Astrocyte of the spinal cord (primary cell): ENCODE measurements at places on chromosomes 7 and 10.
A peak's percentile ranks its signal among the peaks of the same experiment; 100 is the strongest.

DNA sequence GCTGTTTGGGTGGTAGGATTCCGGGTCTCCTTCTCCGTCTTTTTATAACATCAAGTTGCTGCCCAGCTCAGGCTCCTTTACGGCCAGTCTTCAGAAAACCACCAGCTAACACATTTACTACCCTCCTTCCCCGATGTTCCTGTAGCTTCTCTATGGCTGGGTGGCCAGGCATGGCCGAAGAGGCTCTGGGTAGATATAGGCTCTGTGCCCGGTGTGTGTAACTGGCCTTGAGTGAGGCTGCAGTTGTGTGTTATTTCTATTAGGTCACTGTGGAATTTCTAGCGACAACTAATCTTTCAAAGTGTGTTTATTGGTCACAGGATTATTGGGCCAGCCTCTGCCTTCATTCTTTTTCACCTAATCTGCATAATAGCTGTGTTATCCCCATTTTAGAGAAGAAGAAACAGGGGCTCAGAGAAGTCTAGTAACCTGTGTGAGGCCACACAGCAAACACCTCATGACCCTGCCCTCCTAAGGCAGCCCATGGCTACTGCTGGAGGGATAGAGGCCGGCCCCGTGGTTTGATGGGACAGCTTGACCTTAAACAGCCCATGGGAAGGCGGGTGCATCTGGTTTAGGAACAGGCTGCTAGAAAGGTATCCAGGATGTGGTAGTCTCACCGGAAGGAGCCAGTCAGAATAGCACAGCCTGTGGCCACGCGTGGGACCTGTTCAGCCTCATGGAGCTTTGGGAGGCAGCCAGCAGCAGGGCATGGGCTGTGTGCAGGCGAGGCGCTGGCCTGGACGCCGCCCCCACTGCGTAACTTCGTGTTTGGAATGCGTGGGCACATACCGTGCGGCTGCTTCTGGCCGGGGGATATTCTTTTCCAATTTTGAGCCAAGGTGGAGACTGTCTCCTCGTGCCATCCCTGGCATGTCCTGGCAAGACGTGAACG is 29.7 kb downstream of the HTRA1 start:
- no peak for DNase-seq

DNA sequence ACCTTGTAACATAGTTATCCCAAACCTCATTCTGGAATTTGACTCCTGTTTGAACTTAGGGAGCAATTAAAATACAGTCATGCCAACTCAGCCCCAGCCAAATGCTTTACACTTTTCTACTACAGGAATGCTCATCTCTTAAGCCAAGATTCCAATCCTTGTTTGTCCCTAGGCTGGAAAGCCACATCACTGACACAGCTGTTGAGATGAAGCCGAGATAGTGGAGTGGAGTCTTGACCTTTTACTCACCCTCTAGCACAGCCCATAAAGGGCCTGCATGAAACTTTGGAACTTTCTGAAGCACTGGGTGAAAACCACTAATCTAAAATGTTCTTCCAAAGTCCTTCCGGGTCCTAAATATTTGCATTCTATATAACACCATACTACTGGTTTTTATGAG is 247.3 kb downstream of the ETV1 start:
- peak; percentile 76 for DNase-seq

GRCh38 chr10:29479081-29479925 is 155.5 kb downstream of the SVIL start:
- peak; percentile 83 for DNase-seq

- DNase-seq = no peak
Observed at GRCh38 chr10:109821672-109822071, 101.6 kb downstream of the XPNPEP1 start.

- no peak for DNase-seq
Observed at GRCh38 chr10:71899665-71900412, 48.8 kb upstream of the PSAP start.

- peak; percentile 65 for DNase-seq
Observed at GRCh38 chr7:101128040-101128834, 1.3 kb downstream of the SERPINE1 start.

GRCh38 chr10:129766611-129767550 is 197.2 kb downstream of the EBF3 start:
- DNase-seq = no peak

DNA sequence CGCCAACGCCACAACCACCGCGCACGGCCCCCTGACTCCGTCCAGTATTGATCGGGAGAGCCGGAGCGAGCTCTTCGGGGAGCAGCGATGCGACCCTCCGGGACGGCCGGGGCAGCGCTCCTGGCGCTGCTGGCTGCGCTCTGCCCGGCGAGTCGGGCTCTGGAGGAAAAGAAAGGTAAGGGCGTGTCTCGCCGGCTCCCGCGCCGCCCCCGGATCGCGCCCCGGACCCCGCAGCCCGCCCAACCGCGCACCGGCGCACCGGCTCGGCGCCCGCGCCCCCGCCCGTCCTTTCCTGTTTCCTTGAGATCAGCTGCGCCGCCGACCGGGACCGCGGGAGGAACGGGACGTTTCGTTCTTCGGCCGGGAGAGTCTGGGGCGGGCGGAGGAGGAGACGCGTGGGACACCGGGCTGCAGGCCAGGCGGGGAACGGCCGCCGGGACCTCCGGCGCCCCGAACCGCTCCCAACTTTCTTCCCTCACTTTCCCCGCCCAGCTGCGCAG is 424 bp downstream of the EGFR start:
- peak; percentile 38 for DNase-seq

- no peak for DNase-seq
Observed at GRCh38 chr7:117024811-117025210, 71.5 kb downstream of the ST7 start.

- no peak for DNase-seq
Observed at GRCh38 chr7:42832667-42833066, 79.2 kb downstream of the C7orf25 start.

GRCh38 chr7:26487780-26488515 is 196.3 kb downstream of the SNX10 start:
- no peak for DNase-seq

DNA sequence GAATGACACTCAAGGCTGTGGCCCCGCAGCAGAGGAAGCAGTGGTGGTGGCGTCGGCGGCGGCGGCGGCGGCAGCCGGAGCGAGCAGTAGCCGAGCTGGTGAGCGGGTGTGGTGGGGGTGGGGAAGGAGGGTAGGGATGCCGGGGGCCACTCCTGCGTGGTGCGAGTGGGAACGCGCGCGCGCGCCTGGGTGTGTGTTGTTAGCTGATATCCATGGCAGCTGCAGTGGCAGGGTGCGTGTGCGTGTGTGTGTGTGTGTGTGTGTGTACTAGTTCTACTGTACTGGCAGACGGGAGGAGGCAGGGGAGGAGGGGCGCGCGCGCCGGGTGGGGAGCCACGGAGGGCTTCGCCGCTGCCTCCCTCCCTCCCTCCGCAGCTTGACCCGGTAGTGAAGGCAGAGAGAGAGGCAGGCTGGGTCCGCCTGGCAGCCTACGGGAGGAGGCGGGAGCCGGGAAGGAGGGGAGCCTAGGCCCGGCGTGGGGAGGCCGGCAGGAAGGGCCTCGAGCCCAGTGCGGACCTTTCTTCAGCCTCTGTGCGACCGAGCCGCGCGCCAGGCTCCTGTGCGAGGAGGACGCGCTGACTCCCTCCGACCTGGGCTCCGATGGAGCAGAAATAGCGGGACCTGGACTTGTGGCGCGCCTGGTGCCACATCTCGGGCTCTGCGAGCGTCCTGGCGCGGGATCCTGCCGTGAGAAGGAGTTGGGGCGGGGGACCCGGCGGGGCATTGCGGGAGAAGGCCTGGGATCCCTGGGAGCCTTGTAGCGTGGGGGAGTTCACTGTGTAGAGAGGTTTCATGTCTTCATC is at the start of gene MAGI2:
Gene MAGI2, minus strand, starts transcription at position 110 of the 803 bp plus-strand sequence. CDS start 347 bp downstream, outside the sequence.
- DNase-seq = peak; percentile 83

GRCh38 chr10:90378524-90379076 is 479.2 kb downstream of the HTR7 start:
- peak; percentile 47 for DNase-seq

- no peak for DNase-seq
Observed at GRCh38 chr10:75294518-75294865, 58.7 kb upstream of the COMTD1 start.

DNA sequence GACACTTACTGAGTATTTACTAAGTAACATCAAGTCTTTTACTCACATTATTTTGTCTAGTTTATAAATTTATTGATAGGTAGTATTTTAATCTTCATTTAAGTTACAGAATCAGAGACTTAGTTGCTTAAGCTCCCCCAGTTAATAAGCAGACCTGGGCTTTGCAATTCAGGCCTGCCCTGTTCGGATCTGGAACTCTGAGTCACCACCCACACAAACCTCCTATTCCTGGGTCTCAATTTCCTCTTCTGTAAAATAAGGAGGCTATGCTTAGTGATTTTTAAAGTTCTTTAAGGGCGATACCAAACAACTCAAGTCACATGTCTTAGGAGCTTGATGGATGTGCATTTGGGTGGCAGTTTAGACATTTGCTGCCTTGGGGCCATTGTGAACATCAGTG is 3.5 kb upstream of the MGAM start:
- no peak for DNase-seq

- DNase-seq = no peak
Observed at GRCh38 chr10:74672430-74673165, 153.8 kb upstream of the KAT6B start.

- no peak for DNase-seq
Observed at GRCh38 chr7:2440608-2441245, 35.5 kb downstream of the GRIFIN start.

DNA sequence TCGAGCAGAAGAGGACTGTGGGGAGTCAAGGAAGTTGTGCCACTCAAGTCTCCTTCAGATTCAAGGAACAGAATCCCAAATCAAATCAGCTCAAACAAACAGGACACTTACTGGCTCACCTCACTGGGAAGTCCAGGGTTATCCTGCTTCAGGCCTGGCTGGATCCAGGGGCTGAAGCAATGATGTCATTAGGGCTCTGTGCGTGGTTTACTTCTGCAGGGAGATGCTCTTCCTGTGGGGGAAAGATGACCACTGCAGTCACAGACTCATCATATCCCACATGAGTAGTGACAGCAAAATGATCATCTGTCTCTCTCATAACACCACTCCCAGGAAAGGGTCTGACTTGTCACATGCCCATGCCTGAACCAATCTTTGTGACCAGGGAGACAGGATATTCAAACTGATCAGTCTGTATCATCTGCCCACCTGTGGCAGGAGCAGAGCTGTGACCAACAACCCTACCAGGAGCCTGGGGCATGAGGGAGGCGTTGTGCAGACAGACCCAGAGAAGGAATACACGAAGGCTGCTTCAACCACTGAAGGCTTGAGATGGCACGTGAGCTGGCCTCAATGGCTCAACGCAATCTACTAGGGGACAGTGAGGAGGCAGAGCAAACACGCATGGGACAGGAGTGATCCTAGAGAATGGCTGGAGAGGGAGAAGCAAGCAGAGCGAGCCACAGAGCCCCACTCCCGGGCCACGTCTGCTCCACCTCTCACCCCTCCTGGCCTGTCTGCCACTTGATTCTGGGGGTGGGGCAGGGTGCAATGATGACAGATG is 27.6 kb upstream of the NANOS1 start:
- DNase-seq = no peak

GRCh38 chr7:79553811-79554555 is 100.5 kb upstream of the MAGI2 start:
- no peak for DNase-seq

GRCh38 chr10:80468806-80469421 is 14.8 kb downstream of the TSPAN14 start:
- DNase-seq = no peak

DNA sequence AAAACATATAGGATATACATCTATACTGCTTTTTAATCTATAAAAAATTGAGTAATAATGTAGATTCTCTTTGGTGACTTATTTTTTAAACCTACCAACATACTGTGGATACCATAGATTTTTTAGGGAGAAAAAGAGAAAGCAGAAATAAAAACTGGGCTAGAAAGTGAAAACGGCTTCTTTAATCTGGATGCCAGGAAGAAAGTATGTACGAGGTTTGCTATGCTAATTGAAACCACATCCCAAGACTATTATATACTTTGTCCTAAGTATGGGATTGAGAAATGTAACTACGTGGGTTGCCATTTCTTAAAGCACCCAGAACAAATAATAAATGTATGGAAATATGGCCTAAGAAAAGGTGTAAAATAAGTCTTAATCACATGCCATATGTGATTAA is 129.0 kb upstream of the NFE2L3 start:
- no peak for DNase-seq

- DNase-seq = no peak
Observed at GRCh38 chr10:101103430-101103829, 27.7 kb upstream of the TLX1 start.

- no peak for DNase-seq
Observed at GRCh38 chr7:7966141-7966734, 2.4 kb upstream of the GLCCI1 start.

- no peak for DNase-seq
Observed at GRCh38 chr7:24718431-24718831, 38.8 kb downstream of the GSDME start.

GRCh38 chr10:10213237-10213636 is 804.4 kb upstream of the CELF2 start:
- DNase-seq = no peak

DNA sequence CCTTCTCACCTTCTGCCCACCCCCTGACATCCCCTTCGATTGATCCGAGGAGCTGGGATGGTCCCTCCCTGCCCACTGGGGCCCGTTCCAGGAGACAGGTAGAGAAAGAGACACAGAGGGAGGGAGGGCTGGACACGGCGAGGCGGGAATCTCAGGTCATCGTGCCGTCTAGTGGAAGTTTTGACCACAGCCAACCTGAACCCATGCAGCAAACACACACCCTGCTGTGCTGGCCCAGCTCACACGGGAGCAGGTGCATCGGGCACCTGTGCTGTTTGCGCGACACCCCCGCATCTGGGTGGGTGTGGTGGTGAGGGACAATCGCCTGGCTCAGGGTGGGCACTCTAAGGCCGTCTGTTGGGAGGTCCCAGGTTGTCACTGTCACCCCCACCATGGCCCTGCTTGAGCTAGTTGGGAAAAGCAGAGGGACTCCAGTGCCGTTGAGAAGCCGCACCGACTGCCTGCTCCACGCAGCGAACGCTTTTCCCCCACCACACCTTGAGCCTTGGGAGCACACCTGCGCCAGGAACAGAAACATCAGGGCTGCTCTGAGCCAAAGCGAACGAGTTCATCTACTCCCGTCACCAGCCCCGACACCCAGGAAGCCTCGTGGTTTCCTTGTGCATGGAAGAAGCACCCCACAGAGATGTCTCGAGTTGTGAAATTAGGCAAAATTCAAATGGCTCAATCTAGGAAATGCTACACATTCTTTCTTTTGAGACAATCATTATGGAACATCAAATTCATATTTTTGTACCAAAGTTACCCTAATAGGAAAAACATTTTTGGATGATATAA is 285.8 kb downstream of the DNAJB6 start:
- no peak for DNase-seq

DNA sequence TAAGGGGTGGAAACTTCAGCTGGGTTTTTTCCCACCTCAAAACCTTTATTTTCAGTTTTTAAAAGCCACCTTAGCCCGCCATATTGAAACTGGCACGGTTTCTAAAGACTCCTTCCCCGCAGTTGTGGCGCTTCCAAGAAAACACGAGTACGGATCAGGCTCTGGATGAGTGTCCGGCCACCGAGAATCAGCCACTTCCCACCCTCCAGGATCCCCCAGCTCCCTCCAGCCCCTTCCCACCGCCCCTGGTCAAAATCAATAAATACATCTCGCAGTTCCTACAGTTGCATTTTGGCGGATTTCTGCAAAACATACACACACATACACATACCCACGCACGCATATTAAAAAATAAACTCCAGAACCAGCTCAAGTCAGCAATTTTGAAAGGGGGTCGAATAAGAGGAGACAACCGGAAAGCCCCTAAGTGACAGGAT is 1.1 kb downstream of the SFMBT2 start:
- DNase-seq = peak; percentile 21
